ENCODE measurements at places on chromosomes 5 and 9.

DNA sequence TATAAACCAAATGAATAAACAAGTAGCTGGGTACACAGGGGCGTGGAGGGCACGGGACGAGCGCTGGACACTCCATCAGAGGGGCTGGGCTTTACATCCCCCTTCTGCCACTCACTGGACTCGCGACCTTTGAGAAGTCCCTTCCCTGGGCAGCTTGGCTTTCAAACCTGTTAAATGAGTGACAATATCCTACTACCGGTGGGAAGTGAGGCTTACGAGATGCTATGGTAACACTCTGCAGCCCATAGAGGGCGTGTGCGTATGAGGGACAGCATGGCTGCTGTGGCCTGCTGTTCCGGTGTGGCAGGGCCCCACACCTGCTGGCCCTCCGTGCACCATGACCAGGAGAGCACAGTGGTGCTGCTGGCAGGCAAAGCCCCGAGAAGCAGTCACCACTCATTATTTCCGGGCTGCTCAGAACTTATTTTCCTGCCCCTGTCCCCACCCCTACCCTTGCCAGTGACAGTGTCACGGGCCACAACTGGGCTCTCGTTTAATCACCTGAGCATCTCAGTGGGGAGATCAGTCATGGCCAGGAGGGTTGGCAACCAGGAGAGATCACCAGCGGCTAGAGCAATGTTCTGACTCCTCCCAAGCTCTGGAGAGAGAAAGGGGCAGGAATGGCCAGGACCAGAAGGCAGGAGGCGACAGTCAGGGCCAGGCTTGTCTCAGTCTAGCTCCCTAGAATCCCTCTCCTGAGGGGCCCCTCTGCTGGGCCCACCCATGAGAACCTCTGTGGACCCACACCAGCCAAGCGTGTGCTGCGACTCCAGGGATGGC, 10.5 kb downstream of the CLTB start:
- no peak for DNase-seq

- DNase-seq: no peak
These were observed 296.3 kb downstream of the ADAMTS6 start for GRCh38 chr5:65185468-65185867.

- DNase-seq: no peak
These were observed 471.5 kb downstream of the ZNF608 start for GRCh38 chr5:124274949-124275348.

GRCh38 chr5:73823508-73823925, 197.5 kb downstream of the ARHGEF28 start:
- DNase-seq: no peak

DNA sequence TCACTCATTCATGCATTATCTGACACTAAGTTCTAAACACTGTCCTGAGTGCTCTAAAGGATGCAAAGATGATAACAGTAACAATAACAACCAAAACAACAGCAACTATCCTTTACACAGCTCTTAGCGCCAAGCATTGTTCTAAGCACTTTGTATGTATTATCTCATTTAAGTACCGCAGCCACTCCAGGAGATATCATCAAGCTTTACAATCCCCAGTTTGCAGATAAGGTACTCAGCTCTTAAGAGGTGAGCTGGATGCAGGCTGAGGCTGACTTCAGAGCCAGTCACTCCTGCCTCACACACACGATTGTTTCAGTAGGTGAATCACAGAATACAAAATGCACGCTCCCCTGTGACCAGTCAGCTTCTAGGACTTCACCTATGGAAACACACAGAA, 141.8 kb downstream of the PAX5 start:
- DNase-seq: no peak

DNA sequence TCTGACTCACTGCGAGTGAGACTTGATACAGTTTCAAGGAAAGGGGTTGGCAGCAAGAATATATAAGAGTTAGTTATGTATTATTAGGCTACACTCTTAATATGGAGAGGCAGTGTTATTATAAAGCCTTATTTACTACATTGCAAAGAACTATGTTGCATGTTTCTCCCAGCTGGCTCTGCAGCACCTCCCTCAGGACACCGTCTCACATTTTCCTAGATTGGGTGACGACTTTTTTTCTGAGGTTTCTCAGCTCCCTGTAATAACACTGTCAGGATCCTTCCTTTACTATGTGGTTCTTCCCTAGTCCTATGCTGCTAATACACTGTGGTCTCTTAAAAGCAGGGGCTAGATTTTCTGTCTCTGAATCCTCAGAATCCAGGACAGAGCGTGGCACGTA, 153.7 kb downstream of the INSYN2B start:
- DNase-seq: no peak

DNA sequence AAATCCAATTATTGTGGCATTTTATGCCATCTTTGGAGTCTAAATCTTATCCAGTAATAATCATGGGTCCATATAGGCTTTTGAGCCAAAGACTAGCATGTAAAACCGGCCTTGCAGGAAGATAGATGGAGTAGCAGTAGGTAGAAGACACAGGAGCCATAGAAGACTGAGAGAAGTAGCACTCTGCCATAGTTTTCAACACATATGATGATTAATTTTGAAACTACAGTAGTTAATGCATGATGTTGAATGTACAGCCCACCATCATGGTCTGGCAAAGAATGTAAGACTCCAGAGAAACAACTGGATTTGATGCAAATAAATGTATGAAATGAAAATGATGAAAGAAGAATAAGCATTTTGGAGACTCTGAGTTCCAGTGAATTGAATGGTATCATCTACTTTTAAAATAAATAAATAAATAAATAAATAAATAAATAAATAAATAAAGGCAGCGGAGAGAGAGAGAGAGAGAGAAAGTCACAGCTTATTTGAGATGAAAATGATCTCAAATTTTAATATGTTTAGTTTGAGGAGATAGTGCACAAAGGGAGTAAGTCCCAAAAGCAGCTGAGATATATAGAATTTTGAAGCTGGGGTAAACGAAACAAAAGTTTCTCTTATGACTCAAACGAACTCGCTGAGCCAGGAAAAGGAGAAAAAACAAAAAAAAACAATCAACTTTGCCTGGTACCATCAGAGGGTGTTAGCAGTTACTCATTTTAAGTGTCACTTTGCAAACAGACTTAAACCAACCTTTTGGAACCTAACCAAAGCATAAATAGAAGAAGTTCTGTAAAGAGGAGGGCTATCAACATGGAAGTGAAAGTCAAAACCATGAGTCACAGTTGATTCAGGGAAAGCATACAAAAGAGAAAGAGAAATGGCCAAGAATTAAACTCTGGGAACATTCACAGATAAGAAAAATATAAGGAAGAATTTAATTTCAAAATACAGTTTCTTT, 388.7 kb downstream of the CETN3 start:
- DNase-seq: no peak

DNA sequence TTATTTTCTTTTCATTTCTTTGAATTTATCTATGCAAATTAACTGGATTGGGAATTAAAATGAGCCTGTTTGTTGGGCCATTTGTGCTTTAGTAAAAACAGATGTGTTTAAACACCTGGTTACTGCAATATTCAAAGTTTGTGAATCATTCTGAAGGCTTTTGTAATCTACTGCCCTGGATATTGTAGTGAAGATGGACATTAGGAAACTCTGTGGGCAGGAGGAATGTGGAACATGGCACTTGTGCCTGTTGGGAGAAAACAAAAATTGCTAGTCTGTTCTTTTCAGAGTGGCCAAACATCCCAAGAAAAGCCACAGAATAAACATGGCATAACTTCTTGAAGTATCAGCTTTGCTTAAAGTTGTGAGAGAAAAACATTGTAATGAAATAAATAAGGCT, 40.8 kb downstream of the CHSY3 start:
- no peak for DNase-seq

GRCh38 chr5:169767938-169768337, 130.9 kb downstream of the DOCK2 start:
- DNase-seq: no peak

DNA sequence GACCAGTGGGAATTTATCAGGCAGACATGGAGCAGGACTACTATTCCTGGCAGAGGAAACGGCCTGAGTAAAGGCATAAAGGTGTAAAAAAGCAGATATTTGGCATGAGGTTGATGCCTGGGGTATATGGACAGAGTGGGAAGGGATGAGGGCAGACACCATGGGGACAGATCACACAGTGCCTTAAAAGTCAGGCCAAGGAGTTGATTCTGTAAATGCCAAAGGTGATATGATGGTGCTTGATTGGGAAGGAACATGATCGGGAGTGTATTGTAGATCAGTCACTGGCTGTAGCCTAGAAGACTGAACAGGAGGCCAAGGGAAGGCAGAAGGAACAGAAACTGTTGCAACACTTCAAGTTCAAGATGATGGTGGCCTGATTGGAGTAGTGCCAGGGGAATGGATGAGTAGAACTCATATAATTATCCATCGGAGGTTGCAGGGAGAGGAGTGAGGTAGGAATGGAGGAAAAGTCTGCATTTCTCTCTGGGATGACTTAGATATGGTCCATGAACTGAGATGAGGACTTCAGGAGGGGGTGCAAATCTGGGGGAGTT, 594.3 kb upstream of the KLF4 start:
- DNase-seq: no peak

DNA sequence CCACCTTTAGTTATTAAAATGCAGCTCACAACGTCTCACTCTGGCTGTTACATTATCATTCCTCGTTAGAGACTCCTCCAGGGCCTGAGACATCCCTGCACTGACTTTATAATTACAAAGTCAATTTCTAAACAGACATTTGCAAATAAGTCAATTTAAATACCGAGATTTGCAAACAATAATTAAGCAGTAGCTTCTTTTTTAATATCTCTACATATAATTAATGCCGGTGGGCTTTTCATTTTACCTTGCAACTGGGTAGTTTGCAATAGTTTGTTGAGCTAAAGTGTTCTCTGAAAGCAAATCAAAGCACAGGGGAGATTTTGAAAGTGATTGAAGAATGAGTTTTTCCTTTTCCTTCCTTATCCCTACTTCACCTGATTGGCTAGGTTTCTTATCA, 154.4 kb downstream of the TLR4 start:
- DNase-seq: no peak

DNA sequence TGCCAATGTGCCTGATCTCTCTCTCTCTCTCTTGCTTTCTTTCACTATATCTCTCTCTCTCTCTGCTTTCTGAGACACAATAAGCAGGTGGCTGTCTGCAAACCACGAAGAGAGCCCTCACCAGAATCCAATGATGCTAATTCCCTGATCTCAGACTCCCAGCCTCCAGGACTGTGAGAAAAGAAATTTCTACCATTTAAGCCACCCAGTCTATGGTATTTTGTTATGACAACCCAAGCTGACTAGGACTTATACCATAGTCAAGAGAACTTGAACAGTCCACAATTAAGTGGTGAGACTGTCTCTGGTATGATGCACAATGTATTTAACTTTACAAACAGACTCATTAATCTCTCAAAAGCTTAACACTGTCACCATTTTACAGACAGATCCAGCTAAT, 67.0 kb downstream of the NFIB start:
- DNase-seq: no peak

- no peak for DNase-seq
These were observed 188.6 kb upstream of the ZNF608 start for GRCh38 chr5:124935065-124935464.

DNA sequence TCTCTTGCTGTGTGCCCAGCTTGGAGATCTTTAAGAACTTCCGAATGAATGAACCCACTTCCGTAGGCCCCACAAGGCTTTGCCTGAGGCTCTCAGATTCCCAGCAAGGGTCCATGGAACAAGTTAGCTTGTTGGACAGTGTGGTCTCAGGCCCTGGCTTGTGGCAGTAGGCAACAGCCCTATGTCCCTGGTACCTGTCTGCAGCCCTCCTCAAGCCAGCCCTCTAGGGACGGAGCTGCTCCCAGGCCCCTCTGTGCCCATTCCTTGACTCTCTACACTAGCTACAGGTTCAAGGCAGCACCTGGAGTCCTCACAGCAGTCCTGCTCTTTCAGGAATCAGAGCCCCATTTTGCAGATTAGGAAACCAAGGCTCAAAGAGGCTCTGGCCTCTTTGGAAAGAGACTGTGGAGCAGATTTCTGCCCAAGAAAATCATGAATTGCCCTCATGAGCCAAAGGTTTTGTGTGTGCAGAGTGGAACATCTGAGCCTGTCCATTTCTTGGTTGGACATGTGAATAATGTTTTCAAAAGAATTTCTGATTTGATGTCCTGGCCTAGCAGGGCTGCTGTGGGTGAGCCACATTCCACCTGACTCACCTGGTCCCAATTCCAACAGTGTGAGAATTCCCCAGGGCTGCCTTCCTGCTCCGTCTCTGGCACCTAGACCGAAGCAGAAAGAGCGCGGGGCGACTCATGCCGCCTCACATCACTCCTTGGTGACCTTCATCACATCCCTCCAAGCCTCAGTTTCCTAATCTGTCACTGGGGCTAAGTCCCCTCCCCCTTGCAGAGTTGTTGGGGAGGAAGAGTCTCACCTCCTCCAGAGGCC, 131.7 kb downstream of the BARX1 start:
- DNase-seq: no peak

DNA sequence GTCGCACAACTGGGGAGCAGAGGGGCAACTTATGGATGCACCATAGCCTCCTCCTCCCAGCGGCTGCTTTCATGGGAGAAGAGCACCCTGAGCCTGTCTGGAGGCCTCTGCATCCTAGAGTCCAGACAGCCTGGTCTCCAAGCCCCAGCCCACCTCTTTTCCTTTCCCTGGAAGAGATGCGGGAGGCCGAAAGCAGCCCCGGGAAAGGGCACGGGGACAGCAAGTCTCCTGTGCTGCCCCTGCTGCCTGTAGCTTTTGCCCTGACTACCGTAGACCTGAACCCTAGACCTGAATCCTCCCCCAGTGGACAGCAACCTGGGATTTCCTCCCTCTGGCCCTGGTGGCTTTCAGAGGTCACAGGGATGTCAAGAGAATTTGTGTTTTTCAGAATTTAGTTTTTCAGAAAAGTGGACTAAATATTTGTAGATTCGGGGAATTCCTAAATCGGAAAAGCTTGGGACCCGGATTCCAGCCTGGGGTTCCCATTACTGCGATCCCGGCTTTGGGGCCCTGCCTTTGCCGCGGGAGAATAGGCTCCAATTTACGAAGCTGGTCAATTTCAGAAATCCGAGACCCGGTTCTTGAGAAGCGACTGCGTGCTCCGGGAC, 4.3 kb upstream of the PITX1 start:
- DNase-seq: no peak

GRCh38 chr9:120534266-120534665, 45.7 kb downstream of the CDK5RAP2 start:
- no peak for DNase-seq

DNA sequence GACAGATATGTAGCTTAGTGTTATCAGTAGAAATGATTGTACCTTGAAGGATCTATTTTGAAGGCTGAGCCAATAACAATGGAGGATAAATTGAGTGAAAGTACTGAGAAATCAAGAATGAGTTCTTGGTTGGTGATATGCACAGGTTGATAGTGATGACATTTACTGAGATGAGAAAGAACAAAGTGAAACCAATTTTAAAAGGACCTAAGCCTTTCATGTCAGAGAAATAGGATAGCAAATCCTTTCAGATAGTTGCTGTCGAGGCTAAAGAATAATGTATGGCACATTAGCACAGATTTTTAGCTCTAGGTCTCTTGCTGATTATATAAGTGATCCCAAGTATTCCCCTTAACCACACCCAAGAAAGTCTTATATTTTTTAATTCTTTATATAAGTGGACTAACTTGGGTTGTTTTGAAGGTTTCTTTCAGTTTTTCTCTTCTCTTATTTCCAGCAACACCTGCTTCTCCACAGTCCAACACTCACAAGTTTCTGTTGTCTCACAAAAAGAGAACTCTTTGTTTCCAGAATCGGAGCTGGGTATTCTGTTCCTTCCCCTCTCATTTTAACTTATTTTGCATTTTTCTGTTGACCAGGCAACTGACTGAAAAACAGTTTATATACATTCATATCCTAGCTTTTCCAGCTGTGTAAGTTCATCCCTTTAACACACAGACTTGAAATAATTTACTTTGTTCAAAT, 286.9 kb upstream of the ATP10B start:
- DNase-seq: no peak

- DNase-seq: no peak
These were observed 4.2 kb downstream of the SIL1 start for GRCh38 chr5:139193928-139194327.

GRCh38 chr9:128420060-128420650, 502 bp upstream of the CERCAM start:
- DNase-seq: peak; percentile 67

Measured in nucleus accumbens (tissue), 56 donors.